T-helper 17 cell (primary cell): ENCODE measurements at places on chromosomes 13 and 19. TPM values are rescaled to one million over a fixed set of nuclear protein-coding genes. Genes with fewer than 3 reads are reported as not detected.

Gene KLK8
- not detected for total RNA-seq

DNA sequence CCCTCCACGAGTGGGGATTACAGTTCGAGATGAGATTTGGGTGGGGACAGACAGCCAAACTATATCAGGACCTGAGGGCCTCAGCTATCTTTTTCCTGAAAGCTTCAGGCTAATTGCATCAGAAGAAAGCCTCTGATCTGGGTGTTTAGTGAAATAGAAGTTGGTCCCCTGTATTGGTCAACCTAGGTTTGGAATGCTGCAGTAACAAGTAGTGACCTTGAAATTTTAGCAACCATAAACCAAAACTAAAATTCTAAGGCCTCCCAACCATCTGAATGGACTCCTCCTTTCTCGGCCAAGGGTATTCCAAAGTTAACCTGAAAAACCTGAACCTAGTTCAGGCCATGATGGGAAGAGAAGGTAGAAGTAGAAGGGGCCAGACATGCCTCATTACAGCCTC, 34.9 kb upstream of the OR10H1 start:
- no peak overlapping the region for H3K27ac ChIP-seq
- H3K36me3 ChIP-seq: no peaks in the 10 kb centered on the region
- DNase-seq: no peak

DNA sequence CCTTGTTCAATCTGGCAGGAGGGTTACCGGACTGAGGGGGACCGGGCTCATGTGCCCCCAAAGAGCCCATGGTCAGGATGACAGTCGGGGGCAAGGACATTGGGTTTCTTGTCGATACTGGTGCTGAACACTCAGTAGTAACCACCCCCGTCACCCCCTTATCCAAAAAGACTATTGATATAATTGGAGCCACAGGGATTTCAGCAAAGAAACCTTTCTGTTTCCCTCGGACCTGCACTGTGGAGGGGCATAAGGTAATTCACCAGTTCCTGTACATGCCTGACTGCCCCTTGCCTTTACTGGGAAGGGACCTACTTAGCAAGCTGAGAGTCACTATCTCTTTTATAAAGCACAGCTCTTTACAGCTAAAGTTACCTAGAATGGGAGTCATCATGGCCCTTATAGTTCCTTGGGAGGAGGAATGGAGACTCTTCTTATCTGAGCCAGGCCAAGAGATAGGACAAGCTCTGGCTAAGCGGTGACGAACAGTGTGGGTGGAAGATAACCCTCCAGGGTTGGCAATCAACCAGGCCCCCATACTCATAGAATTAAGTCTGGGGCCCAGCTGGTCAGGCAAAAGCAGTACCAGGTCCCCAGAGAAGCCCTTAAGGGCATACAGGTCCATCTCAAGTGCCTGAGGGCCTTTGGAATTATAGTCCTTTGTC, 603.7 kb downstream of the UQCRFS1 start:
- no peak overlapping the region for H3K27ac ChIP-seq
- H3K4me3 ChIP-seq: no peak overlapping the region
- no peaks in the 10 kb centered on the region for H3K4me1 ChIP-seq
- no peak for DNase-seq

Gene ZNF793
- 5.4 TPM for total RNA-seq

Gene NECTIN2
- total RNA-seq: 5.2 TPM

DNA sequence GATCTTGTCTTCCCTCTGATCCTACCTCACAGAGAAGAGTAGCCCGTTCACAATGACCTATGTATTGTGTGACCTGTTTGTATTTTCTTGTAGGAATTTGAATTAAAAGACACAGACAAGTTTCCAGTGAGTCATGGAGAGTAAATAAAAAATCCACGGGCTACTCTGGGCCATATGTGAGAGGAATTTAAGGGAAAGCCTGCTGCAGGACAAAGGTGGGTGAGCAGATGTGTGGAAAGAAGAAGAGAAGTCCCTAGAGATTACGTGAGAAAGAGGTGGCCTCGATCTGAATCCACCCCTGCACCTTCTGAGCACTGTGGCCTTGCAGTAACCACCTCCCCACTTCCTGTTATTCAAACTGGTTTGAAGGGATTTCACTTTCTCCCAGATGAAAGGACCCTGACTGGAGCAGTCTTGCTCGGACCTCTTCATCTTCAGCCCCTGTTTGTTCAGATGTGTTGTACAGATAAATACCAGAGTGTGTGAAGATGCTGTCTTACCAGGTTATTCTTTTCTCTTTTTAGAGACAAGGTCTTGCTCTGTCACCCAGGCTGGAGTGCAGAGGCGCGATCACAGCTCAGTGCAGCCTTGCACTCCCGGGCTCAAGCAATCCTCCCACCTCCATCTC, 205.4 kb downstream of the PDS5B start:
- DNase-seq: no peak
- peak overlapping the region; percentile 72 for H3K4me3 ChIP-seq
- peaks cover 21% of the 10 kb centered on the region for H3K4me1 ChIP-seq
- H3K27me3 ChIP-seq: peaks cover 5% of the 10 kb centered on the region

DNA sequence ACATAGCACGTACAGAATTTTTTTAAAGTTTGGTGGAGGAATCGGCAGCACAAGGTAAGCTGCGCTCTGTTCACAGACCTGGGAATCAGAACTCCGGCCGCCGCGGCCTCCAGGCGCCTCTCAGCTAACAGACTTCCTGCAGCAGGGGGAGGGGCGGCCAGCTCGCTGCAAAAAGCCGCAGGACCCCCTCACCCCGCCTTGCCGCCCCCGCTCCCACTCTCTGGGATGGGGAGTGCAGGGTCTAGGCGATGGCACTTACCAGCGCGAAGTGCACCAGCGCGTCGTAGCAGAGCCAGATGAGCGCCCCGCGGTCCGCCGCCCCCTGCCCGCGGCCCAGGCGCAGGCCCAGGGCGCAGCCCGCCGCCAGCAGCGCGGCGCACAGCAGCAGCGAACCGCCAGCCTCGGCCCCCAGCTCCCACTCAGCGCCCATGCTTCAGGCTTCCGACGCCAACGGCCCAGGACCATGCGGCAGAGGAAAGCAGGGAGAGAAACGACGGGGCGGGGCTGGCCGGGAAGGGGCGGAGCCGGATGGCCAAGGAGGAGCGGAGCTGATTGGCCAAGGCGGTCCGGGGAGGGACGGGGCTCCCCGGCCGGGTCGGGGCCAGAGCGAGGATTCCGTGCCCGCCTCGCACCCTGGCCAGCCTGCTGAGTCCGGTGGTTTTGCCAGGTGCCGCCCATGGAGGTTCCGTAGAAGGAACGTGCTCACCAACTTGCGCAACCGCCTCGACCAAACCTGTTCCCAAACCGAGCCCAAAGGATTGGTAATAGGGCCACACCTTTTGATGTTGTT, at the start of gene EBPL:
Gene EBPL (minus strand): TSS at position 492 of the 790 bp plus-strand sequence. CDS start 62 bp downstream, at position 430.
- no peaks in the 10 kb centered on the region for H3K27me3 ChIP-seq
- peak within 1 kb of the TSS; percentile 90 for H3K4me3 ChIP-seq
- peak; percentile 83 for DNase-seq
- H3K27ac ChIP-seq: peak within 1 kb of the TSS; percentile 62
- peaks cover 25% of the 10 kb centered on the region for H3K4me1 ChIP-seq

- H3K4me3 ChIP-seq: no peak overlapping the region
- no peaks in the 10 kb centered on the region for H3K36me3 ChIP-seq
- no peaks in the 10 kb centered on the region for H3K4me1 ChIP-seq
Measured at GRCh38 chr13:107375701-107376340, 807.9 kb upstream of the ARGLU1 start.

Gene WDR18
- total RNA-seq: 18.2 TPM

- H3K27me3 ChIP-seq: no peaks in the 10 kb centered on the region
- peak overlapping the region; percentile 97 for H3K27ac ChIP-seq
- no peaks in the 10 kb centered on the region for H3K36me3 ChIP-seq
- H3K4me1 ChIP-seq: peaks cover 43% of the 10 kb centered on the region
- peak overlapping the region; percentile 89 for H3K4me3 ChIP-seq
- DNase-seq: peak; percentile 81
Measured at GRCh38 chr13:28138756-28139470, 568 bp downstream of the PAN3 start.

Gene USF2
- 299 TPM for total RNA-seq

Gene CYP4F3
- total RNA-seq: 0.22 TPM
